T1000 (cell line): ENCODE measurements at places on chromosomes 1 and 21.

DNA sequence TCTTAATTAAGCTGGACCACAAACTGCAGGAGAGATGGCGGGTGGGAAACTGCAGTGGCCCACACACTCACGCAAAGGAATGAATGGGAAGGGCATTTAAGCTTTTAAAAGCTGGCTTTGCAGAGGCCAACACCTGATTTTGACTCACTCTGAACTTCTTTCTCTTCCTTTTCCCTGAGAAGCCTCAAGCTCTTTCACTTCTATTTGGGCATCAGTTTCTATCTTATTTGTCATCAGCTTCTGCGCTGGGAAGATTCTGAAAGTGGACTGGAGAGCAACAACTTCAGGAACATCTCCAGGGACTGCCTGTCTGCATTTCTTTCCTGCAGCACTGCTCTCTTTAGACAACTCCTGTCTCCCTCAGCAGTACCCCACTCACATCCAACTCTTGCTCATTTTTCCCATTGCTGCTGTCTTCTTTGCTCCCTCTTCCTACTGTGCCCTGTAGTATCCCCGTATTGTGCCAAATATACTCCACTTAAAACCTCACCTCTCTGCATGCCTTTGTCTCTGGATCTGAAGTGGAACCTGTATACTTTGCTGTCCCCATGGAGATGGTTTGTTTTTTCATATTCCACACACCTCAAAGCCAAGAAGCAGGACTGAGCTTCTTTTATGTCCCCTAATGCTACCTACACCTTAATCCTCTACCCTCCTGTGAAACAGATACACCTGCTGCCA lies 143.3 kb upstream of the JUN start:
- DNase-seq: no peak

GRCh38 chr1:27669876-27670275 lies 2.1 kb downstream of the IFI6 start:
- DNase-seq: no peak

DNA sequence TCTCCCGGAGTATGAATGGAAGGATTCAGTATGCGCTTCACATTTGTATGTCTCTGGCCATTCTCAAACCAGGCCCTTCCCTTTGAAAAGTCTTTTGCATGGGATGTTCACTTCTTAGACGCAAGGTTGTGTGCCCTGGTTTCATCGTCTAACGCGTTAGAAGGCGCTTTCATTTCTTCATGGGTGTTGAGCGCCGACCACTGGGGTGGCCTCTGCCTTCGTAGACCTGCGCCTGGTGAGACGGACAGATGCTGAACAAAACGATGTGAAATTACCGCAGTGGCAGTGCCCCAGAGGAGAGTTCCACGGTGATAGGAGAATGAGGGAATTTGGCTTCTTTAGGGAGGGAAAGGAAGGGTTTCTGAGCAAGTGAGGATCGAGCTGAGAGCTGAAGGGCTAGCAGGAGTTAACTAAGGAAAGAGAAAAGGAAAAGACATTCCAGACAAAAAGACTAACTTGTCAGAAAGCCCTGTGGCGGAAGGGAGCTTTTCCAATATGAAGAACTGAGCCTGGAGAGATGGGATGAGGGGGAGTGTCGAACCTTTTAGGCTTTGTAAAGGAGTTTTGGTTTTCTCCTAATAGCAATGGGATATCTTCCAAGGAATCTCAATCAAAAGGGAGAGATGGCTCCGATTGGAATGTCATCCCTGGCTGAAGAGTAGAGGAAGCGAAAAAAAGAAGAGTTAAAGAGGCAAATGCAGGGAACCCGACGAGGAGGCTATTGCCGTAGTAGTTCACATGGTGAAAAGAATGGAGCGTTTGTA lies 951 bp downstream of the GGPS1 start:
- no peak for DNase-seq

DNA sequence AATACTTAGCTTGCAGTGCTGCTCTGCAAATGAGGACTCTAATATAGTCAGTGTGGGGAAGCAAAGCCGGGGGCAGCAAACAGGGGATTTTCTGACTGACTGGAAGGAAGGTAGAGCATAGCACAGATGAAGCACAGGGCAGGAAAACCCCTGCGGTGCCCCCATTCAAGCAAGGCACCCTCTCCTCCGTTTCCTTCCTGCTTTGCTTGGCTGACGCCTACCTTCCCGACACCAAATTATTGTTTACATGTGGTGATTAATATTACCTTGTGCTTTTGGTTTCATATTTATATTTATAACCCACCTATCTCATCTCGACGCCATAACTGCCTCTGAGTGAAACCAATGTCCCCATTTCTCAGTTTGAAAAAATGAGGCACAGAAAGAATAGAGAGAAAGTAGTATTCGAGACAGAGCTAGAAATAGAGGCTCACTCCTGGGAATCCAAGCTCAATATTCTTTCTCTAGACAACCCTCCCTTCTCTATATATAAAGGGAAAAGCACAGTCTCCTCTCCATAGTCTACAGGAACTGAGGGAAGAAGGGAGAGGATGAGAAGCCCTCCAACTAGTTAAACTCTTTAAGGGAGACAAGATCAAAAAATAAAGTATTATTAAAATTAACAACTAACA lies 41.3 kb downstream of the PIK3C2B start:
- DNase-seq: no peak

GRCh38 chr1:201708085-201708512 lies 120.9 kb upstream of the IPO9 start:
- DNase-seq: no peak

- no peak for DNase-seq
These were observed 30.9 kb downstream of the LRRC8B start for GRCh38 chr1:89555550-89555949.

DNA sequence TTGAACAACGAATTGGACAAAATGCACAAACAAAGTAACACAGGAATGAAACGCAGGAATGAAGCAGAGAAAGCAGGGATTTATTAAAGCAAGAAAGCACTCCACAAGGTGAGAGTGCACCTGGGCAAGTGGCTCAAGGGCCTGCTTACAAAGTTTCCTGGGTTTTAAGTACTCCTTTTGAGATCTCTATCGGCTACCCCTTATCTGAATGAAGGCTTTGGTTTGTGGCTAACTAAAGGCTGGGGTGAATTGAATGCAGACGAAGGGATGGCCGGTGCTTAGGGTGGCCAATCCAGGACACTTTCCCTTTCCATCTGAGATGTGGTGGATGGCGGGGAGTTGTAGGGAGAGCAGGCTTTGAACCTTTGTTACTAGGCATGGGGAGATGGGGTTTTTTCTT lies 151.4 kb upstream of the KIAA0040 start:
- DNase-seq: no peak

DNA sequence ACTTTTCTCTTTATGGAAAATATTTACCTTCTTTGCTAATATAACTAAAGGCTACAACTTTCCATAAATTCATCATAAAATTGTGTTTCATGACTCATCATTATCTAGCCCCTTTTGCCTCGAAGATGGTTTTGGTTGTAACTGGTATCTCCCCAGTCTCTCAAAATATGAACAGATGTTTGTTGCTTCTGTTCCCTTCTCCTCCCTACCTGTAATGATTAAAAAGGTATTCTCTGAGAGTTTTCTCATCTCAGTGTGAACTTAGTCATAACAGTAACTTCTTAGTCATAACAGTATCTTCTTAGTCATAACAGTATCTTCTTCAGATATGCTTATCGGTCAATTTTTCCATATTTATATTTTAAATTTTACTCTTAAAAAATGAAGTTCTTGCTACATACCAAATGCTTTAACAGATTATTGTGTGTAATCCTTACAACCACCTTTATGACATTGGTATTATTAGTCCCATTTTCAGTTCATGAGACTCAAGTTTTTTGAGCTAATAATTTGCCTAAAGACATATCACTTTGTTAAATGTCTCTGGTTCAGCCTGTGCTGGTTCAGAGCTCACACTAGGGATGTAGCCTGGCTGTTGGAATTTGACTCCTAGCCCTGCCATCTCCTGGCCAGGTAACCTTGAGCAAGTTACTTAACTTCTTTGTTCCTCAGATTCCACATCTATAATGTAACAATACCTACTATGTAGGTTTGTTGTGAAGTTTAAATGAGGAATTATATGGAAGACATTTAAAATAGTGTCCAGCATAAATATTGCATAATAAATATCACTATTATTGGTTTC lies 32.6 kb downstream of the ATP1B1 start:
- no peak for DNase-seq

DNA sequence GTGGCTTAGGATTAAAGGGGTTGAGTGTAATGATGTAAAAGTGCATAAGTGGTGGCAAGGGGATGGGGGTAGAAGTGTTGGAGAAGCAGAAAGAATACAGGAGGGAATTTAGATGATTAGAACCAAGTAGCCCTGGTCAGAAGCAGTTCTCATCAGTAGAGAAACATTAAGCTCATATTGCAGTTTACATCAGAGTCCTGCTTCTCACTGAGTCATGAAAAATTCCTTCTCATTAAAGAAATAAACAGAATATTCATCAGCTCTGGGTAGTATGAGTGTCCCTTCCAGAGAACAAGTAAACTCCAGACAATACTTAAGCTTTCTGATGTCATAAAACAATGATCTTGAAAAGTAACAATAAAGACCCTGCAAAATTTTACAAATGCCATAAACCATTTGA lies 36.5 kb downstream of the LRRIQ3 start:
- no peak for DNase-seq

GRCh38 chr21:40333731-40334130 lies 466.5 kb downstream of the PCP4 start:
- no peak for DNase-seq

- no peak for DNase-seq
These were observed 85.6 kb downstream of the RGS7 start for GRCh38 chr1:241271427-241271826.

DNA sequence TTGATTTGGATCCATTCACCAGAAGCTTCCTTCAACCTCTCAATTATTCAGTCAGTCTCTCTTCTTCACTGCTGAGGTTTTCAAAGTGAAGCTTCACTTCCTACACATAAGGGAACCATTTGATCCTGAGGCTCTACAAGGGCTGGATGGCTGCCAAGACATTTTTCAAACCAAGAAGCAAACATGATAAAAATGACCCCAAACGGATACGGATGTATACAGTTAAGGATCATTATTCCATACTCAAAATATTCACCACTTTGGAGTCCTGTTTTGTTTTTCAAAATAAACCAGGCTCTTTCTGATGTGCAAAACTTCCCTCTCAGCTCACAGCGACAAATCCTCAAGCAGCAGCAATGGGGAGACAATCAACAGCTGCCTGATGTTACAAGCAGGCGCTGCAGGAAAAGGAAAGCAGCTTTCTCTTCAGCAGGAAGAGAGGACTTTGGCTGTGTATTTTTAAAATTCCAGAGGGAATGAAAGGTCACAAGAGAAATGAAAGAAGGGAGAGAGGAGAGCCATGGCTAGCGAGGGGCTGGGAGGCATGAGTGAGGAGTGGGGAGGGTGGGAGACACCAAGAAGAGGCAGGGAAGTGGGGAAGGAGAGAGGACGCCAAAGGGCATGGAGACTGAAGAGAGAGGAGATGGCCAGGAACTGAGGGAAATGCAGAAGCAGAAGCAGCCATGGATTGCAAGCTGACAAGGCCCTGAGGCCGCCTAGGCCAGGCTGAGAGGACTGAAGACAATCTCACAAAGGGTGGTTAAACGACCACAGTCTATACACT lies 145.4 kb downstream of the SLC45A1 start:
- DNase-seq: no peak

DNA sequence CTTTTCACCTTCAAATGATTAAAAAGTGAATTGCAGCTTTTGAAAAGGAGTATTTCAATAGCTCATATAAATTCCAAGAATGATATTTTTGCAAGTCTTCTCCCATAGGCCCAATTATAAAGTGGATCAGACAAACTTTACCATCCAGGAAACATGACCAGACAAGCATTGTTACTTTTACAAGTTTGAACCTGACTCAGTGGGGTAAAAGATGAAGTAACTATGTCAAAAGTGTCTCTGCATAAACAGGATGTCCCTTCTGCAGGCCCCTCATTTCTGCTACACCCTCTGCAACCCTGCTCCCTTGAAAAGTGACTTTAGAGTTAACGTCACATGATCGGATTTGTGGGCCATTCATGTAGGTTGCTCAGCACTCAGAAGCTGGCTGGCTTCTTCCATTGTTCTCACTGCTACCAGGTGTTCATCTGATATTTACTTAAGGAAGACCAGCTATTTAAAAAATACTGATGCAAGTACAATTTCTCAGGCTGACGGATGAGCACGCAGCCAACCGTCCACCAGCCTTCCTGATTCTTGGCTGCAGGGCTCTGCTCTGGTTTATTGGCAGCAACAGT lies 32.3 kb downstream of the URB1 start:
- no peak for DNase-seq

- DNase-seq: no peak
These were observed 10.6 kb downstream of the RNF187 start for GRCh38 chr1:228497817-228498216.

GRCh38 chr1:201648066-201648906 lies 109.4 kb downstream of the NAV1 start:
- peak; percentile 25 for DNase-seq

GRCh38 chr1:57017717-57018116 lies 51.9 kb upstream of the C8B start:
- DNase-seq: no peak

DNA sequence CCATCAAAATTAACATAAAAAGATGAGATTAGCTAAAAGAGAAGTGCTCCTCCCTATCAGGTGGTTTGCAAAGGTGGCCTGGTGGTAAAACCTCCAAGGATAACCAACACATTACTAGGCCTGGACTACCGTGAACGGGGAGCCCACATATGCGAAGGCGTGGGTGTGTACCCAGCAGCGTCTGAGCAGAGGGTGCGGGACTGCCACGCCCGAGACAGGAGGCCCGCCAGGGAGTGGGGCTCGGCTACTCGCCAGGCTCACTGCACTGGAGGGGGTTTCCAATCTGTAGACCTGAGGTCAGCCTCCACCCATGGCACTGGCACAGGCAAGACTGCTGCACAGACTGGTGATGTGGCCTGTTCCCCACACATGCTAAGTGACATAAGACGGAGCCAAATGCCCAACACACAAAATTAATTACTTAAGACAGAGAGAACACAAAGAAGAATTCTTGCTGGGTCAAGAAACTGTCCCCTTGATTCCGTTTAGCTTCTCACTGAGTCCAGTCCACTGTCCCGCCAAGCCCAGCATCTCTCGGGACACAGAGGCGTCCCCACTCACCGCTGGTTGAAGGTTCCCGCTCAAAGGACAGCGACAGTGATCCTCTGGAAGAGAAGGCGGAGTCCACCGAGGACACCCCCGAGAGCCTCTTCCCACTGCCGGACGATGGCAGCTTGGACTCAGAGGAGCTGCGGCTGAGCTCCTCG lies 23.4 kb downstream of the RIPK4 start:
- DNase-seq: no peak

DNA sequence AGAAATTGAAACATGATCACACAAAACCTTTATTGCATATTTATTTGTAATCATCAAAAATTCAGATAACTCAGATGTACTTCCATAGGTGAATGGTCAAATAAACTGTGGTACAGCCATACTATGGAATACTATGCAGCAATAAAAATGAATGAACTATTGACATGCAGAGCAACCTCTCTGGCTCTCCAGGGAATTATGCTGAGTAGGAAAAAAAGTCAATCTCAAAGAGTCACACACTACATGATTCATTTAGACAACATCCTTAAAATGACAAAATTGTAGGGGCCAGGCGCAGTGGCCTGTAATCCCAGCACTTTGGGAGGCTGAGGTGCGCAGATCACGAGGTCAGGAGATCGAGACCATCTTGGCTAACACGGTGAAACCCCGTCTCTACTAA lies 104.0 kb downstream of the TPR start:
- DNase-seq: no peak
